Stimulated activated CD4-positive, alpha-beta T cell treated with anti-CD3 and anti-CD28 coated beads, Interleukin-1b, Interleukin-23, amount 100 ng/mL, for 24 hours (primary cell): ENCODE measurements at places on chromosomes 11 and 22.

- DNase-seq = no peak
These were observed 395.2 kb downstream of the TBC1D22A start for GRCh38 chr22:47157486-47158270.

DNA sequence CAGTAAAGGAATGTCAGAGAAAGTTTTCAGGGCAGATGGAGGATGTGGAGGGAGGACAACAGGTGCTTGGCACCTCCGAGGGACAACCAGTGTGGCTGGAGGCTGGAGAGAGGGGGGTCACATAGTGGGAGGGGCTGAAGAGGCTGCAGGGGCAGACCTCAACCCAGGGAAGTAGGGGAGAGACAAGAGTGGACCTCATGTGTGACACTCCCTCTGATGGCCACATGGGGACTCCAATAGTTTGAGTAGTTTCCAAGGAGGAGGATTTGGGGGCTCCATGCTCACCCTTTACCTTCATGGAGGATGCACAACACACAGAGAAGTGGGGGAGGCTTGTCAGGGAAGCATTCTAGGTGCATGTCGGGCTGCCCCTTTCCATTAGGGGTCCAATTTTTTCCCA is 35.1 kb upstream of the ASPHD2 start:
- DNase-seq = no peak

DNA sequence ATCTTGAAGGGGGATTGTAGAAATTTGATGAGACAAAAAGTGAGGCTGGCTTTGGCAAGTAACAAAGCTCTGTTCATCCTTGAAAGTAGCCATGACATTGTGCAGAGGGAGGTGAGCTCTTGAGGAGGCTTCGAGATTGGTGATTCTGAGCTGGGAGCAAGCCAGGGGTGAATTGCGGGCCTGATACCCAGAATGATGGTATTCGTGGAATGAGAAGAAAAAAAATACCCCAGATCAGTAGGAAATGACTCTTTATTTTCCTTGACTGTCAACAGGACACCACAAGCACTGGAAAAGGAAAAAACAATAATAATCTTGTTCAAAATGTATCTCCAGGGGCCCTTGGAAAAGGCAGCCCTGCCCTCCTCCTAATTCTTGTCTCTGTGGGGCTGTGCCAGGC is 62.7 kb downstream of the TSPAN18 start:
- DNase-seq = no peak

- DNase-seq = no peak
These were observed 225.4 kb upstream of the CHORDC1 start for GRCh38 chr11:90448256-90448655.

DNA sequence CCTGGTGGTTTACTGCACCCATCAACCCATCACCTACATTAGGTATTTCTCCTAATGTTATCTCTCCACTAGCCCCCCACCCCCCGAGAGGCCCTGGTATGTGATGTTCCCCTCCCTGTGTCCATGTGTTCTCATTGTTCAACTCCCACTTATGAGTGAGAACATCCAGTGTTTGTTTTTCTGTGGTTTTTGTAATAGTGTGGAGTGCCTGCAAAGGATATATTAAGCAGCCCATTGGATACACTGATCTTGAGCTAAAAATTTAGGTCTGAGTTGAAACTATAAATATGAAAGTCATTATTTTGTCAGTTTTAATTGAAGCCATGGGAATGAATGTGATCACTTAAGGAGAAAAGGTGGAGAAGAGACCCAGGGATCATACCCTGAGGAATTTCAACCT is 23.0 kb downstream of the MRPL48 start:
- DNase-seq = no peak

- DNase-seq = no peak
These were observed 627 bp downstream of the ASCL2 start for GRCh38 chr11:2269601-2270321.

- DNase-seq = no peak
These were observed 88.6 kb downstream of the TEAD1 start for GRCh38 chr11:12762696-12763324.

GRCh38 chr11:62372871-62373270 is 35.6 kb downstream of the ASRGL1 start:
- DNase-seq = no peak

DNA sequence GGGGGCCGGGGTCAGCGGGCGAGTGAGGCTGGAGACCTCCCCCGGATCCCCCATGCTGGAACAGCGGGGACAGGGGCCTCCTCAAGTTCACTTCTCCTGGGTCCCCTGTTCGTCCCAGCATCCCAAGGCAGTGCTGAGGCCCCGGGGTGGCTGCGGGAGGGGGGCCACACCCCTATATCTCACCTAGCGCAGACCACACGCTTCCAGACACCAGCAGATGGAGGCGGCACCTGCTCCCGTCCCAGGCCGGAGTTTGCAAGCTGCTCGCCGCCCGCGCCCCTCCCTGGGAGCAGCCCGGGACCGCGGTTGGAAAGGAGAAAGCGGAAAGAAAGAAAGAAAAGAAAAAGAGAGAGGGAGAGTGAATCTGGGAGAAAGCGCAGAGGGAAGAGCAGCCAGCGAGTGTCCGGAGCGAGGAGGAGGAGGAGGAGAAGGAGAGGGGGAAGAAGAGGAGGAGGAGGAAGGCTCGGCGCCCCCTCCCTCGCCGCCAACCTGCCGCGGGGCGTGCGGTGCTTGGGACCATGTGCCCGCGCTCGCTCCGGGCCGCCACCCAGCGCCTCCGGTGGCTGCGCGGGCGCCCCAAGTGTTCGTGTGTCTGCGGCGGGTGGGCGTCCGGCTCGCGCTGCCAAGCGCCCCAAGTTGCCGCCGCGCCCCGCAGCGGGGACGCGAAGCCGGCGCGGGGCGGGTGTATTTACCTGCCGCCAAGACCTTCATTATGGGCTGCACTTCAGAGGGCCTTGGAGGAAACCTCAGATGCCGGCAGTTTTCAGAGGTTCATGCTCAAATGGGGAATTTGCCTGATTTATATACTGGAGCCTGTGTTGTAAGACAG is at the start of gene LIF:
Gene LIF, minus strand, starts transcription at position 775 of the 829 bp plus-strand sequence. Its CDS starts 64 bp downstream, at position 711.
- no peak for DNase-seq

GRCh38 chr11:91396236-91397133 is 828.1 kb upstream of the FAT3 start:
- no peak for DNase-seq

- no peak for DNase-seq
These were observed 67.1 kb downstream of the PIWIL3 start for GRCh38 chr22:24707470-24707801.

GRCh38 chr22:17830043-17830961 is 56.0 kb upstream of the BID start:
- peak; percentile 66 for DNase-seq

GRCh38 chr22:20017622-20017958 is 967 bp upstream of the ARVCF start:
- no peak for DNase-seq

DNA sequence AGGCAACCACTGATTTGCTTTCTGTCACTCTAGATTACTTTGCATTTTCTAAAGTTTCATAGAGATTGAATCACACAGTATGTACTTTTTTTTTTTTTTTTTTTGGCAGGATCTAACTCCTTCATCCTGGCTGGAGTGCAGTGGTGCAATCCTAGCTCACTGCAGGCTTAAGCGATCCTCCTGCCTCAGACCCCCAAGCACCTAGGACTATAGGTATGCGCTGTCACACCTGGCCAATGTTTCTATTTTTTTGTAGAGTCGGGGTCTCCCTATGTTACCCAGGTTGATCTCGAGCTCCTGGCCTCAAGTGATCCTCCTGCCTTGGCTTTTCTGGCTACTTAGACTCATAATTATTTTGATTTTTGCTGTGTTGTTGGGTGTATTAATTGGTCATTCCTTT is 294.6 kb upstream of the CTSC start:
- DNase-seq = no peak

- no peak for DNase-seq
These were observed 622.8 kb downstream of the NTM start for GRCh38 chr11:131993246-131993645.

DNA sequence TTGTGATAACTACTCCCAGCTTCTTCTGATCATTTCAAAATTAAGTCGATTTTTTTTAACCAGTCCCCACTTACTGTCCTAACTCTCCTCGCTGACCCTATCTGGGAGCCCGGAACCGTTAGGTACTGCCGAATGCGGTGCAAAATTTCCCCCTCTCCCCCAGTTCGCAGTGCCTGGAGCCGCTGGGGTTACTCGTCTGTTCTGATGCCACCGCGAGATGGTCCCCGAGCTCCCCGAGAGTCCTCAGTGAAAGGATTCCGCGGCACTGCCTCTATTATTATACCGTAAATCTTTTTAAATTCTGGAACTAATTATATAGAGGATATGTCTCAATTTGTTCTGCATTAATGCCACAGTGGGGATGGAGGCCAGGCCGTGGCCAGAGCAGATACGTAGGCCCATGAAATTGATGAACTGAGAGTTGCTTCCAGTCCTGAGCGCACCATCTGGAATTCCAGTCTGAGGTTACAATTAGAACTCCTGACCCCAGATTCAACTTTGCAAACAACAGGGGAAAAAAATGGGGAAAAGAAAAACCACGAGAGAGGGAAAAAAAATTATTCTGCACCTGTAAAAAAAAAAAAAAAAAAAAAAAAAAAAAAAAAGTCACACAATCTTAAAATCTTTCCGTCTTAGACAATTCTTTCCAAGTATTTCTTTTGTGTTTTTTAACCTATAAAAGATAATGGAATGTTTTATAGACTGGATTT is 4.3 kb upstream of the WT1 start:
- DNase-seq = no peak

- no peak for DNase-seq
These were observed 52.5 kb upstream of the TTC12 start for GRCh38 chr11:113261709-113262475.

DNA sequence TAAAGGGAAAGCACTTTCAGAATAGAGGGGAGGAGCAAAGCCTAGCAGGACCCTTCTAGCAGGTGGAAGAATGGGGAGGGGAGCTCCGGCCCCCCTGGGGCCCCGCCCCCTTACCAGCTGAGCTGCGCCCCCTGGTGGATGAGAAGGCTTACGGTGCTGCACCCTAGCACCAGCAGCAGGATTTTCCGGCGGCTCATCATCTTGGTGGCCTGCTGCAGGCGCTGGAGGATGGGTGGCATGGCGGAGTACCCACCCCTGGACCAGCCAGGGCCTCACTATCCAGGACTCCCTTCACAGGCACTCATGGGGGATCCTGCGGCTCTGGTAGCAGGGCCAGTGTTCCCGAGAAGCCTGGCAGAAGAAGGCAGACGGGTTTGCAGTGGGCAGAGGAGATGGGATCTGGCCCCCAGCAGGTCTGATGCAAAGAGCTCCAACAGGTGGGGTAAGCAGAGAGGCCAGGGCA is 3.8 kb downstream of the GAL3ST3 start:
- peak; percentile 82 for DNase-seq

DNA sequence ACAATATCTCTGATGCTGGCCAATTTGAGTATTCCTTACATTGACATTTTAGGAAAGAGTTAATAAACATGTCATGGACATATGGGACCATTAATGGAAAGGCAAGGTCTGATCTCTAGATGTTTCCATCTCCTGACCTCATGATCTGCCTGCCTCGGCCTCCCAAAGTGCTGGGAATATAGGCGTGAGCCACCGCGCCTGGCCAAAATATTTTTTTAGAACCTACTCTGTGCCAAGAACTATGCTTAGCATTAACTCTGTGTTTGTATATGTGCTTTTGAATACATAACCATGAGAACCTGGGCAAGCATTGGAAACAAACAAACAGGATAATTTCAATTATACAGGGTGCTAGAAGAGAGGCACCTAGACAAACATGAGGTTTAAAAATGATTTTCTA is 123.2 kb downstream of the ATG16L2 start:
- DNase-seq = no peak

DNA sequence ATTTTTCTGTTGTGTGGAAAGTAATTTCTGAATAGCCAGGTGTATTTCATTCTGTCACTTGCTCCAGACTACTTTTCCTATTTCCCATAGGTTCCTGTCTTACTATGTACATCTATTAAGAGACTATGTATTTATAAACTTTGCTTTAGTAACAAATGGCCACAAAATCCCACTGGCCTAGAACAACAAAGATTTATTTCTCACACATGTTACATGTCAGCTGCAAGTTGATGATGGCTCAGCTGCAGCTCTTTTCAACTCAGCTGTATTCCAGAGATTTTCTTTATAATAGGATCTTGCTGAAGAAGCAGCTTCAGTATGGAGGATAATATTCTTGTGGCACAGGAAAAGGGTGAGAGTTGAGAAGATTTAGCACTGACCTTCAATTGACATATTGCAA is 539.6 kb upstream of the LRRC4C start:
- no peak for DNase-seq

GRCh38 chr11:63520606-63521170 is 14.8 kb downstream of the LGALS12 start:
- DNase-seq = no peak

- DNase-seq = no peak
These were observed 9.3 kb upstream of the ADAMTS15 start for GRCh38 chr11:130439160-130439519.

DNA sequence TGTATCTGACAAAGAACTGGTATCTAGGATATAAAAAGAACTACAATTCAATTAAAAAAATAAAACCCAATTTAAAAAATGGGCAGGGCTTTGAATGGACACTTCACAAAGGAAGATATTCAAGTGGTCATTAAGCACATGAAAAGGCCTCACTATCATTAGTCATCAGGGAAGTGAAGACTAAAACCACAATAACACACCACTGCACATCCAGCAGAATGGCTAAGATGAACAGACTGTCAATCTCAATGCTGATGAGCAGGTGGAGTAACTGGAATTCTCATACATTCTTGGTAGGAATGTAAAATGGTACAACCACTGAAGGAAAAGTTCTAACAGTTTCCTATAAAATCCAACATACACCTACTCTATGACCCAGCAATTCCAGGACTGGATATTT is 8.9 kb downstream of the HPS4 start:
- DNase-seq = no peak

GRCh38 chr11:14366936-14367335 is 8.0 kb upstream of the RRAS2 start:
- DNase-seq = no peak

GRCh38 chr11:17401841-17402240 is 13.4 kb upstream of the KCNJ11 start:
- DNase-seq = no peak

GRCh38 chr22:27501191-27501936 is 300.2 kb downstream of the MN1 start:
- DNase-seq = no peak

GRCh38 chr11:17208257-17208999 is 642 bp upstream of the PIK3C2A start:
- DNase-seq = peak; percentile 10

- no peak for DNase-seq
These were observed 142.8 kb downstream of the COMMD9 start for GRCh38 chr11:36146437-36146836.

DNA sequence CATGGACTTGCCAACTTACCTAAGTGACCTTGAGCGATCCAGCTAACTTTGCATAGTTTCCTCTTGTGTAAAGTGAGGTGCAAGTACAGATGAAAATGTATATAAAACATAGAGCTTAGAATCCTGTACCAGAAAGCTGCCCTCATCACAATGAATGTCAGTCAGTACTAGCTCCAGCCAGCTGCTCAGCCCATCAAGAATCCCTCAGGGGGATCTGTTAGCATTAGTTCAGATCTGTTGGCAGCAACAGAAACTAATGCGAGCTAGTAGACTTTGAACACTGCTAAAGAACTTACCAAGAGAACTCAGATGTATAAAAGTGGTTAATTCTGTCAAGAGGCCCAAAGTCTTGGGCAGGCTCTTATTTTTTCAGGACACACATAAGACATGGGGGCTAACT is 6.3 kb upstream of the C11orf91 start:
- no peak for DNase-seq

GRCh38 chr11:44834846-44835245 is 108.1 kb downstream of the TSPAN18 start:
- no peak for DNase-seq
